ENCODE measurements at places on chromosomes 11 and 22.

DNA sequence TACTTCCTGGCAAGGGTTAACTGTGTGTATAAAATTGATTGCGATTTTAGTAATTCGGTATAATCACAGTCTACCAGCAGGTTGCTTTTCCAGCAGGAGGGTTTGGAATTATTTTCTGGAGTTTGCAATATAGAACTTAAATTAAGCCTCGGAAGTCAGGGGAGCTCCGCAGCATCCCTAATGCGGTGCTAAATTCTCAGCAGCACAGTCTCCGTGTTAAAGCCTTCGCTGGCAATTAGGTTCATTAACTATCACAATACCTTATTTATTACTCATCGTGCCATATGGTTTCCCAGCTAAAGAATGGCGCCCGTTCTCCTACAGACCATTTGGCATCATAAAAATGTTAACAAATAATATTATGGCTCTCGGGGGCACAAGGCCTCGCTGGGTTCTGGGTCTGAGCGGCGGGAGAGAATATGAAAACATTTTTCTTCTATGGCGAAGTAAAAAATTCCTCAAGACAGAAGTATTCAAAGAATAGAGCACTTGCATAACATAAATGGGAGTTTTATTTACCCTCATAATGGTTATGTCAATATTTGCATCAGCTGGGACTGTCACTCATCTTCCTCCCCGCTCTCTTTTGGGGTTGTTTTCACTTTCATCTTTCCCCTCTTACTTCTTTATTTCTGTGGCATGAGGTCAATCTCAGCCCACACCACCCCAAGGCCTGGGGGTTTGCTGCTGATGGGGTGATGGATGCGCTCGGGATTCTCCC is 28.1 kb upstream of the ZBTB16 start:
- peak; percentile 23 for DNase-seq

DNA sequence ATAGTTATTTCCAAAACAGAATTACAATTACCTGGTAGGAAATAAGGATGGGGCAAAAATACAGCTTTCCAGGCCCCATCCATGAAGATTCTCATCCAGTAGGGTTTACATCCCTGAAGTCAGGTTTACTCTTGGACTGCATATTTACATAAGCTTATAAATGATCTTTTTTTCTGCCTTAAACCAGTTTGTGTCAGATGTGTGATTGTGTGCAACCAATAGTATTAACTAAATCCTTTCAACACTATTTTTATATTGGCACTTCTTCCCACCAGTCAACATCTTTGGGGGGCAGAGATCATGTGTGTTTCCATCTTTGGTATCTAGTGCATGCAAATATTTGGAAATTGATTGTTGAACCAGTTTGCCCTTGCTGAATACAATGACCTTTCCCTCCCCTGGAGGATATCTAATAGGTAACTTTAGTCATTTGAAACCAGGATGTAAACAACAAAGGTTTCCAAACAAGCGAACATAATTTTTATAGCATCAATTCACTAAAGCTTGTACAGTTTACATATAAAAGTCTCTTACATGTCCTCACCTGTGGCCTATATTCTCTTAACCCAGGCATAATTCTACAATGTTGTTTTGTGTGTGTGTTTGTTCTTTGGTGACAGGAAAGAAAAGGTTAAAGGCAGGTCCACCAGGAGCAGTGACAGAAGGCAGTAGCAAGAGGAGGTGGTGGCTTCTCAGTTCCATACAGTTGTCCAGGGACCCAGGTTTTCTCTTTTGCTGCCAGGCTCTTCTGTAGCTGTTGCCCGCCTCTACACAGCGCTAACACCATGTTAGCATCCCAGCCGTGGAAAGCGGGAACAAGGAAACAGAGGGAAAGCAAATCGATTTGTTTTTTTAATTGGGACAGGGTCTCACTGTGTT is 1.7 kb upstream of the ME3 start:
- no peak for DNase-seq

DNA sequence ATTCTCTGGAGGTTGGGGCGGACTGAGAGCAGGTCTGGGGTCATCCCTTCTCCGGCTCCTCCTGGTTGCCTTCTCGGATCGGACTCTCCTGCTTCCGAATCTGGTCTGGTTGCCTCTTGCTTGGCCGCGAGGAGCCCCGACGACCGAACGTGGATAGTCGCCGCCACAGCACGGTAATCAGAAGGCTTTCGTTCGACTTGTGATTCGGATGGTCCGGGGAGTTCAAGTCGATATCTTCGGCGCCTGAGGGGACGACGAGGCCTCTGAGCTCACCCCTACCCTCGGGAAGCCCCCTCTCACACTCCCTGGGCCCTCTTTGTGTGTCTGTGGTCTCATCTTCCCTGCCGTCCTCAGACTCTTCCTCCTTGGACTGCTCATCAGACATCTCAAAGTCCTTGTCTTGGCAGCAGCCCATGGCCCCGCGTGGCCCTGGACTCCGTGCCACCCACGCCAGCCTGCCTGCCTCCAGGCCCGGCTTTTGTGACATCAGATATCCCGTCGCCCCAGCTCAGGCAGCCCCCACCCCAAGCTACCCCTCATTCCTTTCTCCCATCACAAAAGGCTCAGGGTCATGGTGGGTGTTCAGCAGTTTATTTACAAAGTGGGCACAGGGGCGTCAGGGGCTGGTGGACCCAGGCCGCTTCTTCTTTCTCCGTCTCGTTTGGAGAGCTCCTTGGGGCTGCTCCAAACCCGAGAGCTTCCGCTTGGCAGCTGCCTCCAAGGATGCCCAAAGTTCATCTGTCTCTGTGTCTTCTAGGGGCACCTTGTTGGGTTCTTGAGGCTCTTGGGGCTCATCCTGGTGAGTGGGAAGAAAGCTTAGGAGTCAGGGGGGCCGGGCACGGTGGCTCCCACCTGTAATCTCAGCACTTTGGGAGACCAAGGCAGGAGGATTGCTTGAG is at the start of gene TEX54:
TEX54 (minus strand) TSS at position 506 of the 899 bp plus-strand sequence.
- DNase-seq, result peak; percentile 47

DNA sequence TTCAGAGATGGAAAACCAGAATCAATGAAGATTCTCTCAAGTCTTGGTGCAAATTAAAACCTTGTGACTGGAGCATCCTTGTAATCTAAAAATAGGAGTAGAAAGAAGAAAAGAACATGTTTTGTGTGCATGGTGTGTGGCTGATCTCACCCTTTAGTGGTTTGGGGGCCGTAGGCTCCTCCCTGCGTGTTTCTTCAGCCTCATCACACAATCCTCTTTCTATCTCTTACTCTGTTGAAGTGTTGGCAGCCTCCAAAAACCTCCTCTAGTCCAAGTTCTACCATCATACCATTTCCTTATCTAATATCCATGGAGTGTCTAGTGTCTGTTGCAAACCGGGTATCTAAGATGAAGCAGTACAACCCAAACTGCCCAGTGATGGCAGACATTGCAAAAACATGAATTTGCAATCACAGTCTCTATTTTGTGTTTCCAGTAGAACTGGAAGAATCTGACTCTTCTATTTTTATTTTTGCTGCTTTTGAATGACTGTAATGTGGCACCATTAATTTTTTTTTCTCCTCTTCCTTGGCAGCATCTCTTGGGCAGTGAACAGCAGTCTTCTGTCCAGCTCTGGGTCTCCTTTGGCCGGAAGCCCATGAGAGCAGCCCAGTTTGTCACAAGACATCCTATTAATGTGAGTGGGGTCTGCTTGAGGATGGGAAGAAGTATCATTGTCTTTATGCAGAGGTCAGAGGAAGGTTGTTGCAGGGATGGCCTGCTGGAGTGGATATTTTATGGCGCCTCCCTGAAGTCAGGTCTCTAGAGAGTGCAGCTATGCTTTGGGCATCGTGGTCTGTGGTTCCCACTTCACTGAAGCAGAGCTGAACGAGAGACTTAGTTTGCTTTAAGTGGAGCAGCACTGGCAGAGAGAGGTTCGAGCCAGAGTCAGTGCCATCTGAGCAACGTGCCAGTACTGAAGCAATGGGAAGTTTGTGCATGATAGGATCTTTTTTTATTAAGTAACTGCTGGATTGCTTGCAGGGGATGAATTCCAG is 60.0 kb upstream of the SORL1-AS1 start:
- DNase-seq, result no peak

DNA sequence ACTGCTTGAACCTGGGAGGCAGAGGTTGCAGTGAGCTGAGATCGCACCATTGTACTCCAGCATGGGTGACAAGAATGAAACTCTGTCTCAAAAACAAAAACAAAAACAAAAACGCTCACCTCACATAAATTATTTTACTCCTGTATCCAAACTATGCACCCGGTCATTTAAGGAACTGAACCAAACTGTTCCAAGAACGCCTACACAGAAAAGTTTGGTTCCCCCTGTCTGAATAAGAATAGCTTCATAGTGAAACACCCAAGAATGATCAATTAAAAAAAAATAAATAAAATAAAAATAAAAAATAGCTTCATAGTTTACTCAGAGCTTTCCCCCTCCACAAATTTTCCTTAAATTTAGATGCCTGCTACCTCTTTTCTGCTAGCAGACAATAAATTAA is 13.7 kb downstream of the NUP98 start:
- DNase-seq, result peak; percentile 71

- peak; percentile 47 for DNase-seq
These were observed 2.3 kb downstream of the KRTAP5-11 start for GRCh38 chr11:71580057-71581003.

- no peak for DNase-seq
These were observed 57.0 kb downstream of the FLRT1 start for GRCh38 chr11:64092761-64093136.

DNA sequence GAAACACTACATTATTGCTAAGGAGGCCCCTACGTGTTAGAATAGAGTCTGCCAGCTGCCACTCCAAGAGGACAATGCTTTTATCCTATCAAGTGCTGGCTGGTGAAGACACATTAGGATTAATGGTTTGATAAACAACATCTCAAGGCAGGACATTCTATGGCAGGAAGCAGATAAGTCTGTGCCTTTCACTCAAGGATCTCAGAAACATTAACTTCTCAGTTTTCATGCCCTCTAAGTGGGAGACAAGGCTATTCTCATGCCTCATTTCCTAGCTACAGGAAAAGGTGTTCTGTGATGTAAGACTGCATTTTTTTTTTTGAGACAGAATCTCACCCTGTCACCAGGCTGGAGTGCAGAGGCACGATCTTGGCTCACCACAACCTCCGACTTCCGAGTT is 23.5 kb upstream of the TIMP3 start:
- DNase-seq, result no peak

DNA sequence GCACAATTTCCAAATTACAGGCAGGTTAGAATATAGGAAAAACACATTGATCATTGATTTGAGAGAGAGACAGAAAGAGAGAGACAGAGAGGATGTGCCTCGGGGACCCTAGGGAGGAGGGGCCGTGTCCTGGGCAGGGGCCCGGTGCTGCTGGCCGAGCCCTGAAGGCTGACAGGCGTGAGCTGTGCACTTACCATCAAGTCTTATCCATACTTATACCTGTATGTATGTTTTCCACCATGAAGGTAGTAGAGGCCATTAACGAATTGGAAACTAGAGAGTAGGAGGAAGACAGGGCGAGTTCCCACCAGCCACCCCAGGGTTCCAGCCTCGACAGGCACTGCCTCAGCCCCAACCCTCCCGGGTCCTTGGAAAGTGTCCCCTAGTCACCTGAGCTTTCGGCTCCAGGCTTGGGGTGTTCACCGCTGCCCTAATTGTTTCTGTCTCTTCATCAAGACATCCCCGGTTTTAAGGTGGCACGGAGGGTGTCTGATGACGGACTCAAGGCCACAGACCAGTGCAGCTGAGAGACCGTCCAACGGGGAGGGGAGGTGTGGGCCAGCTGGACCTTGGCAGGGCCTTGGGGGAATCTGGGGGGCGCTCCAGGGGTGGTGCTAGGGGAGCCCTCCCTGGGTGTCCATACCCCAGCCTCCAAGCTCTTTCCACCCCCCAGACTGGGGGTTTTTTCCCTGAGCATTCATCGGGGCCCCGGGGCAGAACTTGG is 431.3 kb downstream of the TBC1D22A start:
- DNase-seq, result no peak

DNA sequence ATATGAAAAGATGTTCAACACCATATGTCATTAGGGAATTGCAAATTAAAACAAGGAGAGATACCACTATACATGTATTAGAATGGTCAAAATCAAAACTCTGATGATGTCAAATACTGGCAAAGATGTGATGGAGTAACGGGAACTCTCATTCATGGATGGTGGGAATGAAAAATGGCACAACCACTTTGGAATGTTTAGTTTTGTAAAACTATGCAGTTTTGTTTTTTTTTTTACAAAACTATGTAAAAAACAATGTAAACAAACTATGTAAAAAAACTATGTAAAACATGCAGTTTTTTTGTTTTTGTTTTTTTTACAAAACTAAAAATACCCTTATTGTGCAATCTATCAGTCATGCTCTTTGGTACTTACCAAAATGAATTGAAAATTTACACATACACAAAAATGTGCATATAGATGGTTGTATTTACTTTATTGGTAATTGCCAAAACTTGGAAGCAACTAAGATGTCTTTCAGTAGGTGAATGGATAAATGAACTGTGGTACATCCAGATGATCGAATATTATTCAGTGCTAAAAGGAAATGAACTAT is 5.0 kb upstream of the USP47 start:
- DNase-seq, result no peak

- DNase-seq, result no peak
These were observed 7.1 kb upstream of the NHERF4 start for GRCh38 chr11:119178166-119178680.

DNA sequence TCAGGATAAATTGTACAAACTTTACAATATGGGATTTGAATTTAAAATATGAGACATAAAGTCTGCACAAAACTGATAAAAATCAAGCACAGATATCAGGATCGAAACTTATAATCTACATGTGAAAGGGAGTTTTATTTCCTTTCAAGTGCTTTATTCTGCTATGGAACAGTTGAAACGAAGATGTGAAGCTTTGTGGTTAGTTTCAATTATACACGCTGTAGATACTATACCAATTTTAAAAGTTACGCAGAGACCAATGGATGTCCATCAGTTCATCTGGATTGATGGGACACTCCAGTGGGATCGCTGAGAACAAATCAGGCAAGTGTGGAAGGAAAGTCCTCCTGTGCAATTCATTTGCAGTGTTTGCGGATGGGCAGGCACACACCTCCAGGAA is 34.5 kb upstream of the CAT start:
- DNase-seq, result no peak

- DNase-seq, result no peak
These were observed 130.9 kb upstream of the SEZ6L start for GRCh38 chr22:26038365-26038764.

All from suppressor macrophage treated with lipopolysaccharide for 1 hour (primary cell).